ENCODE measurements at places on chromosomes 7 and 10.
A peak's percentile ranks its signal among the peaks of the same experiment; 100 is the strongest.

DNA sequence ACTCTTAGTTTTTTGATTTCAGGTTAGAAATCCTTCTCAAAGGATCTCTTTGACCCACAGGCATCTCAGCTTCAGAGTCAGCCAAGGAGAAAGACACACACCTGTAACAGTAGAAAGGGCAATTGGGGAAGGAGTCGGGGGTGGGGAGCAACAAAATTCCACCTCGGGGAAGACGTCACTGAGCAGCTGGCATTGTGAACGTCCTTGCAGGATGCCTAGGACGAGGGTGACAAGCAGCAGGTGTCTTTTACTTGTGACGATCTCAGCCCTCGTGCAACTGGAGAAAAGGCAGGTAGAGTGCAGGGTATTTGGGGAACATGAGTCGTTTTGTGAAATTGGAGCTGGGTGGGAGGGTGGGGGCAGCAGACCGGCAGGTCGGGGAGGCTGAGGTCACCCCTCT, 627.0 kb downstream of the ACTR3B start:
- DNase-seq, result no peak

- peak; percentile 48 for DNase-seq
Observed at GRCh38 chr7:140060788-140061606, 1.8 kb downstream of the PARP12 start.

- no peak for DNase-seq
Observed at GRCh38 chr7:45584261-45585210, 10.4 kb downstream of the ADCY1 start.

DNA sequence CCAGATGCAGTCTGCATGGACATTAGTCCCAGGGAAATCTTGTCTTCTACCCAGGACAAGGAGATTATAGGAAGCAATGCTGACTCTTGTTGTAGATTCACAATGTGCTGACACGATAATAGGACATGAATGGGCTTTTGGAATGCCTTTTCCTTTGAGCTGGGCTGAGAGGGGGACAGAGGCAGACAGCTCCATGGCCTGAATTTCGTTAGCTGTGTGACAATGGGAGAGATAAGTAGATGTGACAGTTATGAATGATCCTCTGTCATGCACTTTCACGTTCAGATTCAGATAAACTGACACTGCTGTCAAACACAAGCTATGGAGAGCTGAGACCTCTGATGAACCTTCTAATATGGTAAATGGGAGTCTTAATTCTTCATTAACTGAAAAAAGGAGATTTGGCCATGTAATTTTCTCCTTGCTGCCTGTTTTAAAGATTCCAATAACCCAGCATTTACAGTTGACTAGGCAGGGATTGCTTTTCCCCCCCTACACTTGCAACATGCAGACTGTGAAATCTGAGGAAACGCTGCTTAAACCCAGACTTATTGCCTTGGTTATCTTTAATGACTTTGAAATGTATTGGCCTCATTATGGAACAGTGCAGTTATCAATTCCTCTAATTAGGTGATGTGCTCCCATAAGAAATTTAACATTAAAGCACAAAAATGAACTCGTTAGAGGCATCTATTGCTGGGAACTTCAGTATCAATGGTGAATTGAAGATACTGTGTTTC, 669.3 kb downstream of the AUTS2 start:
- no peak for DNase-seq

DNA sequence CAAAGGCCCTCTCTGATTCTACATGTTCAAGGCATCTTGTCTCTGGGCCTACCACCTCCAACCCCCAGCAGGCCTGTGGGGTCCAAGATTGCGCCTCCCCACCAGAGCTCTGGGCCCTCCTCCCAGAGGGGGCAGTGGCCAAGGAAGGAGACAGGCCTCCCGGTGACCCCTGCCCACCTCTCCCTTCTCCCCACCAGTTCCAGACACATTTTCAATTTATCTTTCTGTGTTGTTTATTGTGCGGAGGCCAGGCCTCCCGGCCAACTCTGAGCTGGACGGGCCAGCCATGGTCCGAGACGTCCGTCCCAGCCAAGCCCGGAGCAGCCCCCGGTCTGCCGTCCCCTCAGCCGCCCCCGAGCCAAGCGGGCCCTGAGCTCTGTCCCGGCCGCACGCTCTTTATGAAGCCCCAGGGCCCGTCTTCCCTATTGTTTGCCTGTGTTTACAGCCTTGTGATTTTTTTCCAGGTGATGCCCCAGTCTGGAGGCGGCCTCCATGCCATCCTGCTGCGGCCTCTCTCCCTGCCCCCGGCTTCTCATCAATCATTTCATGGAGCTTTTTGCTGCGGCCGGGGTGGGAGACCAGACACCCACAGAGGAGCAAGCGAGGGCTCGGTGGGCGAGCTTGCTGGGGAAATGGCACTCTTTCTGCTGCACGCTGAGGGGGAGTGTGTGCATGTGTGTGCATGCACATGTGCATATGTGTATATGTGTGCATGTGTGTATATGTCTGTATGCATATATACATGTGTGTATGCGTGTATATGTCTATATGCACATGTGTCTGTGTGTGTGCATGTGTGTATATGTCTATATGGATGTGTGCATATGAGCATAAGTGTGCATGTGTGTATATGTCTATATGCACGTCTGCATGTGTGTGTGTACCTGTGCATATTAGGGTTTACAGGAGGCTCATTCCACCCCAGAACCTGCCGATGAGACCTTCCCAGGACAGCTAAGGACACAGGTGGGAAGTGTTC, 52.7 kb upstream of the ELN start:
- DNase-seq, result no peak

DNA sequence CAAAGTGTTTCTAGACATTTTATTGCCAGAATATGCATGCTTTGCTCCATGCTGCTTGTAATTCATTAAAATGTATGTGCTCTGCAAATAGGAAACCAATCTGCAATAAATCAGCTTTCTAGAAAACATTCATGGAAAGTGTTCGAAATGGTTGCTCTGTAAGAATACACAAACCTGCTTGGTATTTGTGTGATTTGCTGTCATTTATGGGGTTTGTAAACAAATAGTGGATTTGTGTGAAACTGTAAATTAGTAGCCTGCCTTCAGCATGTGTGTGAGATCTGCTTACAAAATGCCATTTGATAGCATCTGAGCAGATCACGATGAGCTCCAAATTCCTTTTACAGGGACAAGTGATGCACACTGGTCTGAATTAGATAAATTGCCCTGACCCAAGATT, 219.0 kb upstream of the CSTF2T start:
- DNase-seq, result no peak

DNA sequence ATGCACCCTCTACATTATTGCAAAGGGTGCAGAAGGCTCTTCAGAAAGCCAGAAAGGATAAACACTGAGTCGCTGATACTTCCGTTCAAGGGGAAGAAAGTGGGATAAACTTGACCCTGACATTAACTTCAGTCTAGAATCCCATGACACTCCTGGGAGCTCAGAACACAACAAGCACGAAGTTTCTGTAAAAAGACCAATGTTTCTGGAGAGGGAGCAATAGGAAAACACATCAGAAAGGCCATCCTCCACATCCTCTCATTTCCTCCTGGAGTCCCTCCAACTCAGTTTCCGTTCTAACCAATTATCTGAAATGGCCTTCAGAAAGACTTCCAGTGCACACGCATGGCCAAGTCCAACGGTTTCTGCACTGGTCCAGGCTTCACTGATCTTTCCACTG, 113.5 kb downstream of the SORBS1 start:
- no peak for DNase-seq

GRCh38 chr7:15131661-15132060, 229.1 kb upstream of the DGKB start:
- DNase-seq, result no peak

DNA sequence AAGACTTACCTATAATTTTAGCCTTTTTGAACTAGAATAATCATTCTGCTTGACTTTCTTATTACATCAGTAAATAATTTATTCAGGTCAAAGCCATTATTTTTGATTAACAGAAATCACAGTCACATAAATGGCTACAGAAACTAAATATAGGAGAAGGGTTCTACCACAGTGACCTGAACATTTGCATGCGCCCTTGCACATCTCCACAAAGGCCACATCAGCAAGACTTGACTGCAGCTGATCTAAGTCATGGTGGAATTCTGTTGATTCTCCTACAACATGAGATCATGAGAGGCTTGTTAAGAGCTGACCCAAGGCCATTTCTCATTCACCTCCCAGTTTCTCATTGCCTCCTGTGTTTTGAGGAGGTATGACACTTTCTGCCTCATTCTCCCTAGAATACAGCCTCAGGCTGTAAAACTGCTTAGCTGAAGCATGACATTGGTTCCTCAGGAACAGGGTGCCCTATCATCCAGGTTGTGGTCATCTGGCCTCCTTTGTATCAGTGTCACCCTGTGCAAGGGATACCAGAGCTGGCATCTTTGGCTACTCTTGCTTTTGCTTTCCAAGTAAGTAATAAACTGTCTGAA, 6.7 kb upstream of the IMMP2L start:
- DNase-seq, result no peak

DNA sequence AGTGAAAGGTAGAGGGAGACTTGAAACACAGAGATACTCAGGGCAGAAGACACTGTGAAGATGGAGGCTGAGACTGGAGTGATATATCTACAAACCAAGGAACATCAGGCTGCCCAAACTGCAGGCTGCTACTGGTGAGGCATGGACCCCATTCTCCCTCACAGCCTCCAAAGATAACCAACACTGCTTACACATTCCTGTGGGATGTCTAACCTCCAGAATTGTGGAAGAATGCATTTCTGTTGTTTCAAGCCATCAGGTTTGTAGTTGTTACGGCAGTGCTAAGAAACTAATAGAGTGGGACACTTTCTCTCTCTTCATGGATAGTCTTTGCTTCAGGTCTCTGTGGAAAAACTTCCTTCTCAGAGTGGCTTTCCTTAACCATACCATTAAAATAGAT, 182.6 kb upstream of the TMEM106B start:
- no peak for DNase-seq

DNA sequence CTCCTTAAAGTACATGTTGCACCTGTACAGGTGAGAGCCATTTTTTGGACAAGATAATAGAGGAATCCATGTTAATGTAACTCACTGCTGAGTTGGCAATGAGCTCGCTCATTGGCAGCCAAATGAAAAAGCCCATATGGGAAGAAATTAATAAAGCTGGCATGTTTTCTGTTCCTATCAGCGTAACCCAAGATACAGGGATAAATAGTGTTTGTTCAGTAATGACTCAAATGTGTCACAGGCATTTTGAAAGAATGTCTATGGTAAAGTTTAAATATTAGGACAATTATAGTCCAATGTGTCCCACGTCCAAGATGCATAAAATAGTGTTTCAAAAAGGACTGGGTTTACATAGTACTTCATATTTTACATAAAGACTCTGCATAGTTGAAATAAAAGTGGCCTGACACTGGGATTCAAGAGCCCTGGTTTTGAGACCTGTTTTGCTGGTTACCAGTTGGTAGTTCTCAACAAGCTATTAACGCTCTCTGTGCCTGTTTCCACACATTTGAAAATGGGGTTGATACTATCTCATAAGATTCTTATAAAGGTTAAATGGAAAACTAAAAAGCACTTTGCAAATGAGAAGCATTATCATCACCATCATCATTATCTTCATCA, 49.1 kb downstream of the MTURN start:
- DNase-seq, result no peak

- no peak for DNase-seq
Observed at GRCh38 chr10:57905861-57906260, 361.8 kb downstream of the IPMK start.

DNA sequence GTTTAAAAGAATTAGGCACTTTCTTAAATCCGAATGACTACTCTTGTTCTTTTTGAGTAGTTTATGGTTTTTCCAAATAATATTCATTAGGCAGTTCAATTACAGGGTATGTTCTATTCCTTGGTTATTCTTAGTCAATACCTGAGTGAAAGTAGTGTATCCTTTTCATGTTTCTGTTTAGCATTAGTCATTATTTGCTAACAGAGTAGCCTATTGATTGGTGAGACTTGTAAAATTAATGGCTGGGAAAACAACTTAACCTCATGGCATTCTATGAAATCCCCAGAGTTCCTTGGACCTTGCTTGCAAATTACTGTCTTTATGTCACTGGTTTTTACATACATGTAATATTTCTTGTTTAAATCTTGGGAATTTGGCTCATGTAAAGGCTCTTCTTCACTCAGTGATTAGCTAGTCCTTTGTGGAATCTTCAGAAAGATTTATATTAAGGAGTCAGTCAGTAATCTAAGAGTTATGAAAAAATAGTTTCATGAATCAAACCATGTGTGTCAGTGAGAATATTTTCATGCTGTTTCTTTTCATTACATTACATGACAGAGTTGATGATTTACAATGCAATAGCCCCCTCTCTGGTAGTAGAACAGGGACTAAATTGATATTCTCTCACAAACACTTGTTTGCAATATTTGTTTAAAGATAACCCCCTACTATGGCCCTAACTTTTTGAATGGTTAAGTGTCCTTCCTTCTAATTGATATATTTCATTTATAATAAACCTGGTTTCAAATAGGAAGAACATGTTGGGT, 81.5 kb upstream of the LRRTM3 start:
- DNase-seq, result no peak

- no peak for DNase-seq
Observed at GRCh38 chr10:11332846-11333245, 278.6 kb downstream of the USP6NL start.

DNA sequence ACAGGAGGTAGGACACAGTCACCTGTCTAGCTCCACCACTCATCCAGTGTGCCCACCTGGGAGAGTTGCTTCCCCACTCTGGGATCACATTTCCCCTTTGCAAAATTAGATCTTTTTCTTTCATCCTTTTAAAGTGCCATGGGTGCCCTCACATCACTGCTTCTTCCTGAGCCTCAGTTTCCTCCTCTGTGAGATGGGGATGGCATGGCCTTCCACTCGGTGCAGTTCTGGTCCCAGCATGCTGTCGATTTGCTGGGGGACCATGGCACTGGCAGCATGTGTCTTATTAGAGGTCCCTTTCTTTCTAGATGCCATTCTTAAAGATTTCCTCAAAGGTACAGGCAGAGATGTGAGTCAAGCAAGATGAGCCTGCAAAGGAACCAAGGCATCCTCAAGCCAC, 158.3 kb upstream of the ZMIZ1 start:
- no peak for DNase-seq

GRCh38 chr10:23080262-23080661, 15.1 kb upstream of the MSRB2 start:
- DNase-seq, result no peak

DNA sequence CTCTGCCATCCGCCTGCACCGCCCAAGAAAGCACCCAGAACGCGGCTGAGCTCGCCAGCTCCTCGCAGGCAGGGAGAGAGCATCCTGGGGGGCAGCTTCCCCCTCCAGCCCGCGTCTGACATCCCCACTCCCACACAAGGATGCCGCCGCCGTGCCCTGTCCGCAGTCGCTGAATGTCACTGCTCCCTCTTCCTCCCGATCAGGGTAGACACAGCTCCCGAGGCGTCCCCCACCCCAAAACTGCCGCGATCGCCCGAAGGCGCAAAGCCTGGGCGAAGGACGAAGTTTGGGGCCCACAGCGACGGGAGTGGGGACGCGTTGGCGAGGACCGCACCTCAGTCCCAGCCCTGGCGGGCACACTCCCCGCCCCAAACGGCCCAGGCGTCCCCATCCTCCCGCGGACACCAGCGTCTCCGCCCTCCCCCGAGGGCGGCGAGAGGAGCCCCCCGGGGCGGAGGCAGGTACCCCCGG, 1.5 kb upstream of the KAT6B start:
- DNase-seq, result peak; percentile 39

DNA sequence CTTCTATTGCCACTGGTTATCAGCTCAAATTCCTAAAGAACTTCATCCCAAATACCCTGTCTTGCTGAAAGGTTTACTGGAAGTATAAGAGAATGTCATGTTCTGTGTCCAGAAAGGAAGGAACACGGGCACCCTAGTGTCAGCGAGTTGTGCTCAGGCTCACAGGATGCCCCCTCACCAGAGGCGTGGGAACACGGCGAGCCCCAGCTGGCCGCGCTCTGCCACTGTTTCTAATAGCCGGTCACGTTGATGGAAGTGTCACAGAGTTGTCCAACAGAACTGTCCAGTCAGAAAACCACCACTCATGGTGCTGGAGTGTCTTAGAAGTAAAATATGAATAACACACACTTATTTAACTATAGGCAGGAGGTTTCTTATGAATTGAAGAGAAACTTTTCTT, 72.8 kb downstream of the FIGNL1 start:
- no peak for DNase-seq

Data from NCI-H2081 (cell line).